Nephron progenitor cell (in vitro differentiated cells): ENCODE measurements at places on chromosomes 7 and 10.

- DNase-seq: no peak
Observed at GRCh38 chr10:130047336-130047735, 63.3 kb downstream of the C10orf143 start.

- DNase-seq: no peak
Observed at GRCh38 chr7:12729112-12729511, 41.7 kb downstream of the ARL4A start.

DNA sequence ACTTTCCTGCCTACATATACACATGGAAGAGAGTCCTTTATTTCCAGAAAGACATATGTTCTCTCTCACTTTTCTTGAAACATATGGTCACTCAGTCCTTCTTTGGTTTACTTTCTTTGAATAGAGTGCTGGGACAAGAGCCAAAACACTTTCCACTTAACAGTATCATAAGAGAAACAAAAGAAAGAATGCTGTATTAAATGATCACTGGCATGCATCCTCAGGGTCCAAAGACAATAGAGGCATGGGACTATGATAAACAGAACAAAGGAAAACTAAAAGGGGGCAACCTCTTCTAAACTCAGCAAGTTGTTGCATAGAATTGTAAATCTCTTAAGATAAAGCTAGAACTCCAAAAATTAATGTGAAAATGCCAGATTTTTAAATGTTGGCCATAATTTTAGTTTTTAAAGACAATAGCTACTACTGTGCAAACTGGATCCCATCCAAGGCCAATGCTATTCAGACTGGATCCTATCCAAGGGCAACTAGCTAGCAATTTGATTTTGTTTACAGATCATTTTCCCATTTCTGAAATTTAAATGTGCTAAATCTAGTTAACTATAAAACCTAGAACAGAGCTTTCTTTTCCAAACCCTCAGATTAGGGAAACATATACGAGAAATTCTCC lies 687.5 kb downstream of the SORCS3 start:
- no peak for DNase-seq

DNA sequence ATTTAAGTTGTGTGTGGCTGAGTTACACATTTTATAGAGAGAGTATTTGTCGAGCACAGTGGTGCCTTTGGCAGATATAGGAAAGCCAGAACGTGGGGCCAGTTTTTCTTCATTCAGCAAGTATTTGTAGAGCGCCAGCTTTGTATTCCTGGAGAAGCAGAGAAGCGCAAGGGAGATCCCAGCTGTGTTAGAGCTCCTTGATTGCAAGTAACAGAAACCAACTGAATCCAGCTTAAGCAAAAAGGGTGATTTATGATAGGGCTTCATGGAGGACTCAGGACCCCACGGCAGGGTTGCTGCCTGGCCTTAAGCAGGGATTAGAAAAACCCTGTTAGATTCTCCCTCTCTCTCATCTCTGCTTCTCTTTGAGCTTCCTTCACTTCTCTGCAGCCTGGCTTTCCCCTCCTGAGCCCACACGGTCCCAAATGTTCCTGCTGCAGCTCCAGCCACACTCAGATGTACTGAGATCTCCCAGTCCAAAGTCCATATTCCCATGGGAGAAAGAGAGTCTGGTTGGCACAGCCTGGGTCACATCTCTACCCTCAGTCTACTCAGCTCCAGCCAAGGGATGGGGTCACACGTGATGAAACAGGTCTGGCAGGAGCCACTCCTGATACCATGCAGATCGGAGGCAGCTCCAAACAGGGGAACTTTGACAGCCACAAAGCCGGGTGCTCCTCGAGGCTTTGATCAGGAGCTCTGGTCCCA lies 16.7 kb downstream of the UBTD1 start:
- no peak for DNase-seq

DNA sequence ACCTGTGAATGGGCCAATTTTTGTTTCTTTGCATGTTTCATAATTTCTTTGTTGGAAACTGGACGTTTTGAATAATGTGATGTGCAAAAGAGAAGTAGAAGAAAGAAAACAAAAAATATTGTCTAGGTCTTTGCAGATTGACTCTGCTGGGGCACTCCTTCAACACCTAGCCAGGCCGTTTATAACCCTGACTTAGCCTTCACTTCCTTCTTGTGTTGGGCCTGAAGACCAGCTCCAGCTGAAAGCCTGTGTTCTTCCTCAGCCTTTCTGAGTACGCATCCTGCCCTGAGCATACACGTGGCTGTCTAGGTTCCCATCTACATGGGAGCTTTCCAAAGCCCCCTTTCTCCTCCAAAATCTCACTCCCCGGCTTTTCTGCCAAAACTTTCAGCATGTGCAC lies 41.9 kb downstream of the LMTK2 start:
- no peak for DNase-seq

DNA sequence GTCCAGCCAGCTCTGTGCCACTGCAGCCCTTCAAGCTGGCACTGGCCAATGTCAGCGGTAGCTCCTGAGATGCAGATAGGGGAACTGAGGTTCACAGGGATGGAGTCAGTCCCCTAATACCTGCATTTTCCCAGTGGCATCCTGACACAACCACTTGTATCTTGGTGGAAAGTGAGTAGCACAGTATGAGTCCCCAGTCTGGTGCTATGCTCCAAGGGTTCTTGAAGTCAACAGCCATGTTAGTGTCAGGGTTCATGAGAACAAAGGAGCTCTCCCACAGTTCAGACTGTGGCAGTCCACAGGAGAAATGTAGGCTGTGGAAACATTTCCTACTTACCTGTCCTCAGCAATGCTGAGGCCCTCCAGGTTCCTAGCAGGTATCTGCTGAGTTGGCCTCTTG lies 115.5 kb downstream of the ZNF736 start:
- no peak for DNase-seq

GRCh38 chr7:98254951-98255610 lies 3.0 kb upstream of the TECPR1 start:
- no peak for DNase-seq

- DNase-seq: no peak
Observed at GRCh38 chr7:94476251-94476840, 33.3 kb upstream of the CASD1 start.

GRCh38 chr7:37408291-37409228 lies 40.1 kb downstream of the ELMO1 start:
- DNase-seq: no peak

GRCh38 chr7:29063872-29064271 lies 82.5 kb downstream of the CPVL start:
- DNase-seq: no peak

GRCh38 chr10:49579621-49580020 lies 30.5 kb upstream of the SLC18A3 start:
- DNase-seq: no peak

- no peak for DNase-seq
Observed at GRCh38 chr7:125099519-125099918, 169.9 kb upstream of the POT1 start.

DNA sequence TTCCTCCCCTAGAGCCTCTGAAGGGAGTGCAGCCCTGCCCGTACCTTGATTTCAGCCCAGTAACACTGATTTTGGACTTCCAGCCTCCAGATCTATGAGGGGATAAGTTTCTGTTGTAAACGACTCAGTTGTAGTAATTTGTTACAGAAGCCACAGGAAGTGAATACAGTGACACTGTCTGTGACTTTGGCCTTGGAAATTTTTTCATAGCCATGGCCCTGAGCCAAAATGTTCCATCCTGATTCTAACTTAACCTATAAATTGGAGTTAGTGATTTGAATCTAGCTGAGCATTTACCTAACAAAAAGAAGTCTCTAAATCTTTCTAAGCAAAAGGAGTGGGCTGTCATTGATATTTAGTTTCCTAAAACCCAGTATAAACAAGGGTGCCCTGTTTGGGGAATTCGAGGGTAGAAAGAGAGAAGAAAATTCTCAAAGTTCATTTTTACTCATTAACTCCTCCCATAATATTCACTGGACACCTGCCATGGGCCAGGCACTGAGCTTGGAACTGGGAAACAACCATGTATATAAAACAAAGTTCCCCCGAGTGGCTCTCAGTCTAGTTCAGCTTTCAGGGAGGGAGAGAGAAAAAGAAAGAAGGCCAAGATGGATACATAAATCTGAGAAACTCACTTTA lies 162.3 kb downstream of the SKIDA1 start:
- DNase-seq: no peak

- DNase-seq: no peak
Observed at GRCh38 chr10:109957092-109957797, 33.9 kb upstream of the XPNPEP1 start.

- DNase-seq: peak; percentile 14
Observed at GRCh38 chr7:50119815-50120637, 27.0 kb upstream of the ZPBP start.

DNA sequence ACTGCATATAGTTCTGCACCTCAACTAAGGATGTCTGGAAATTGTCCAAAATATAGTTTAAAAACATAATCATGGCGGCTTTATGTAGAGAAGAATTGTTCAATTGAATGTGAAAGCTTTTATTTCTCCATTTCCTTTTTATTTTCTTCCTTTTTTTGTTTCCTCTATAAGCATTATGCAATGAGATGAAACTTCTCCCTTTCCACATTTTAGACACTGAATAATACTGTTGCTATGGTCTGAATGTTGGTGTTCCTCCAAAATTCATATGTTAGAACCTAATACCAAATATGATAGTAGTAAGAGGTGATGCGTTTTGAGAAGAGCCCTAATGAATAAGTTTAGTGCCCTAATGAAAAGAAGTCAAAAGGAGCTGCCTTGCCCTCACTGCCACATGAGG lies 175.0 kb downstream of the RNLS start:
- DNase-seq: no peak

- DNase-seq: no peak
Observed at GRCh38 chr7:19991936-19992335, 218.5 kb upstream of the TMEM196 start.

- peak; percentile 84 for DNase-seq
Observed at GRCh38 chr10:80356563-80356988, at the start of the genes DYDC1 and DYDC2. Gene DYDC1 (minus strand): TSS chr10:80356755. CDS start chr10:80352601, 4,154 bp downstream. Gene DYDC2 (plus strand): TSS chr10:80356781. CDS start chr10:80362444, 5,663 bp downstream.

DNA sequence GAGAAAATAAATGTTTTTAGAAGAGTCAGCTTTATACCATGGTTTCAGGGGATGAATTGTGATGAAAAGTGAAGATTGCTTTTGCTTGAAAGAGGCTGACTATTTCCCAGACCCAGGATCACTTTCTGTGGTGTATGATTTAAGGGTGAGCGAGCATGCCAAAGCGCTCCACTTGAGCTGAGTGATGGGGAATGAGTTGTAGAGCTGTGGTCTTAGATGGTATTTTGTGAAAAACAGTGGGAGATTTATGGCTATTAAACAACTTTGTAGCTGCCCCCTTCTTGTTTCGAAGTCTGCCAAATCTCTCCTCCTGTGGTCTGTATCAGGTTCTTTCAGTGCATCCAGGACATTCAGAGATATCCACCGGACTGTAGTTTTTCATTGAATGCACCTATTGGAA lies 888.2 kb downstream of the LRMDA start:
- no peak for DNase-seq

DNA sequence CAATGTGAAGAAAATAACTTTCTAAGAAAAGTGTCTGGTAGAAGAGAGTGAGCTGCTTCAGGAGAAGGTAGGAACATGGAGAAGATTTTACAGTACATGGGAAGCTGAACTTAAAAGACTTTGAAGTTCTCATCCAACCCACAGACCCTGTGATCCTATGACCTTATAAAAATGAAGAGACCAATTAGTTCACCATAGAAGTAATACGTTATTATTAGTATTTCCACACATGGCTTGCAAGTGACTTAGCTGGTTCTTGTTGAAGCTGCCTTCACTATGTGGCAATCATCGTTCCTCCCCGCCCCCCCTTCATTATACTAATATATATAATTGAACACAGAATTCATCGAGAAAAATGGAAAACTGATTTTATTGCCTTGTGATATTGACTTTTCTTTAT lies 129.1 kb downstream of the SND1 start:
- DNase-seq: no peak

GRCh38 chr7:41699516-41699915 lies 3.4 kb downstream of the INHBA start:
- peak; percentile 31 for DNase-seq

- peak; percentile 89 for DNase-seq
Observed at GRCh38 chr7:90595801-90596670, at the start of gene CDK14. Gene CDK14 (plus strand): TSS chr7:90596321. CDS start chr7:90596628, 307 bp downstream.

GRCh38 chr10:35961501-35961900 lies 319.4 kb upstream of the FZD8 start:
- no peak for DNase-seq

DNA sequence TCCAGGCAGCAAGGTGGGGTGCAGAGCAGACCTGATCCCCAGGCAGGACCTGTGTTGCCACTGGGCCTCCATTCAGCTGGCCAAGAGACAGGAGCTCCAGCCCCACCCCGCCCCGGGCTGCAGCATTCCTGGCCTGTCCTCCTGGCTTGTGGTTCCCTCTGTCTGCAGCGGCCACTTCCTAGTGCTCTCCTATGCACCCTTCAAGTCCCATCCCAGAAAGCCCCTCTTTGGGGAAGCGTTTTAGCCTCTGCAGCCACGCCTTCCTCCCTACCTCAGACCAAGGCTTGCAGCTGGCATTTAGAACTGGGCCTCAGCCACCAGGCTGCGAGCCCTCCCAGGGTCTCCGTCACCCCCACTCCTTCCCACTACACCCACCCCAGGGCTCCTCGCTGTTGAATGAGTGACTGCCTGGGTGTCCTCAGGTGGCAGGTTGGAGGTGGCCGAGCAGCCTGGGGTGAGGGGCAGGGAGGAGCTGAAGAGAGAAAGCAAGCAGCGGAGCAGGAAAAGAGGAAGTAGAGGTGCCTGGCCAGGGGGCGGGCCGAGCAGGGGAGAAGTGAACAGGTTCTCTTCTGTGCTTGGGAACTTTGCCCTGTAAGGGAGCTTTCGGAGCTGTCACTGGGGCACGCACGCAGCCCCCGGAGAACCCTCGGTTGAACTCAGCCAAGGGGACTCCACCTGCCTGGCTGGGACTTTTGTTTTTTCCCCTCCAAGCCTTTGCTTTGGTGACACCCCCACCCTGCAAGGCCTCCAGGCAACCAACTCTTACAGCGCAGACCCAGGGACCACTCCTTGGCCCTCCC lies 109.1 kb upstream of the TNRC18 start:
- no peak for DNase-seq

DNA sequence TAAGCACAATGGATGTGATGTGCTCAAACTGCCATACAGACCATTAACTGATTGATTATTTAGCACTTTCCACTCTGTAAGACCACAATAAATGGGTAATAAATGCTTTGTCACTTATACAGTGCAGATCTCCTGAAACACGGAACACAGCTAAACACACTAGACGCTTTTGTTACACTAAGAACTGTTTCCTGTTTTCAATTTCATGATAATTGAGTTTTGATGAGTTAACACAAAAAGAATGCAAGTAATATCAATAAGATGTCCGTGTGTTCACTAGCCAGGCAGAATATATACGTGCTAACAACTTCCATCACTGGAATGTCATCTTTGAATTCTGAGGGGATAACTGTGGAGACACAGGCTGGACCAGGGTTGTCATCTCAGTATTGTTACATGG lies 178.8 kb downstream of the SKAP2 start:
- DNase-seq: no peak

DNA sequence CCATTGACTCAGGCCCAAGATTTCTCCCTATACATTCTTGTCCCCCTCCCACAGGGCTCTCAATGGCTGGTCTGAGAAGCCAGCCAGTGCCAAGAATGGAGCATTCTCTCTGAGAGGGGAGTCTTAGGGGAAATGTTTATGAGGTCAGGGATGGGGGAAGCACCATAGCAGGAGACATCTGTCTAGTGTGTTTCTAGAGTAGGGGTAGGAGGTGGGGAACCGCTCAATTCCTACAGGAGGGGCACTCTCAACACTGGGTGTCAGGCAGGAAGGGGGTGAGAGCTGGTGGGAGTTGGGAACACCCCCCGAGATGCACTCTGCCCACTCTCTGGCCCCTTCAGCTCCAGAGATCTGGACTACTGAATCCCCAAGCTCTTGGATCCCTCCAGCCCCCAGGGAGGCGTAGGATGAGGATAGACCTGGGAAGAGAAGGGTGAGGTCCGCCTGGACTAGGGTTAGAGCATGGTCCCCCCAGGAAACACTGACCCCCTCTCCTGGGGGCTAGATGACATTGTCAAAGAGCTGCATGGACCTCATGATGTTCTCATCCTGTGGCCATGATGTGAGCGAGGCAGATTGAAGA lies 8.7 kb upstream of the OGA start:
- no peak for DNase-seq
